ENCODE measurements at places on chromosomes 16 and 17.

DNA sequence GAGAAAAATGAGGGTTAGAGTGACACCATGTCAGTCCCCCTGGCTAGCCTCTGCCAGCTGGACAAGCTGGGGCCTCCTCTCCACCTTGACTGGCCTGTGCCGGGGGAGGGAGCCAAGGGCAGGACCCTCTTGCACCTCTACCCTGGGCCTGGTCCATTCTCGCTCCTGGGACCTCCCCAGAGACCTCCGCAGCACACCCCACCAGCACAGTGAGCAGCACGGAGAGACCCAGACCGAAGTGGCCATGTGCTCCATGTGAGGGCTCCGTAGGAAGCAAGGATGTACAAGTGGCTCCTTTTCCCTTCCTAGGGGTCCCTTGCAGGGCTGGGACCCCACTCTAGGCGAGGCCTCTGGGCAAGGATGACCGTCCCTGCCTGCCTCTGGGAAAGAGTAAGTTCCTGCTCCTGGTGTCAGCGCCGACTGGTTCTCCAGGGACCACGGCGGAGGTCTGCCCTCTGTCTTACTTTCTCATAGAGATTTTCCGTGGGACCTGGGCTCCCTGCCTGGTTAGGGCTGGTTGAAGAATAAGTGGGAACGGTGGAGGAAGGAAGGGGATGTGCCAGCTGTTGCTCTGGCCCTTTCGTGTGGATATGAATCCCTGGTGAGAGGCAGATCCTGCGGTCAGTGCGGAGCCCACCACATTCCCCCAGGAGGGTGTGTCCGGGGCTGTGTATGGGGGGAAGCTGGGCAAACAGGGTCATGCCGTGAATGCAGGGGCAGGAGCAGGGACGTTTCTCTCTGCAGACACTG is 124.2 kb downstream of the METRNL start:
- DNase-seq = no peak

- DNase-seq = no peak
These were observed 69.6 kb downstream of the RBFOX3 start for GRCh38 chr17:79541056-79541850.

- DNase-seq = no peak
These were observed 46.0 kb upstream of the ADAMTS18 start for GRCh38 chr16:77480681-77481315.

DNA sequence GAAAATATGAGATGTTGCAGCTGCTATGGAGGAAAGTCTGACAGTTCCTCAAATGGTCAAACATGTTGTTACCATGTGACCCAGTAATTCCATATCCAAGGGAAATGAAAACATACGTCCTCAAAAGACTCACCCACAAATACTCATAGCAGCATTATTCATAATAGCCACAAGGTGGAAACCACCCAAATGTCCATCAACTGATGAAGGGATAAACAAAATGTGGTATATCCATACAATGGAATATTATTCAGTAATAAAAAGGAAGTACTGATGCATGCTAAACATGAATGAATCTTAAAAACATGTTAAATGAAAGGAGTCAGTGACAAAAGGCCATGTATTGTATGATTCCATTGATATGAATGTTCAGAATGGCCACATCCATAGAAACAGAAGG is 140.2 kb downstream of the PITPNC1 start:
- no peak for DNase-seq

GRCh38 chr16:50244140-50244503 is 22.2 kb upstream of the ADCY7 start:
- DNase-seq = no peak

Measured in NCI-H2171 (cell line).